ENCODE measurements at places on chromosomes 13 and 19.

GRCh38 chr13:51626749-51627148, 42.5 kb downstream of the WDFY2 start:
- no peak for DNase-seq

GRCh38 chr19:18589380-18590272, 1.0 kb downstream of the REX1BD start:
- peak; percentile 24 for DNase-seq

DNA sequence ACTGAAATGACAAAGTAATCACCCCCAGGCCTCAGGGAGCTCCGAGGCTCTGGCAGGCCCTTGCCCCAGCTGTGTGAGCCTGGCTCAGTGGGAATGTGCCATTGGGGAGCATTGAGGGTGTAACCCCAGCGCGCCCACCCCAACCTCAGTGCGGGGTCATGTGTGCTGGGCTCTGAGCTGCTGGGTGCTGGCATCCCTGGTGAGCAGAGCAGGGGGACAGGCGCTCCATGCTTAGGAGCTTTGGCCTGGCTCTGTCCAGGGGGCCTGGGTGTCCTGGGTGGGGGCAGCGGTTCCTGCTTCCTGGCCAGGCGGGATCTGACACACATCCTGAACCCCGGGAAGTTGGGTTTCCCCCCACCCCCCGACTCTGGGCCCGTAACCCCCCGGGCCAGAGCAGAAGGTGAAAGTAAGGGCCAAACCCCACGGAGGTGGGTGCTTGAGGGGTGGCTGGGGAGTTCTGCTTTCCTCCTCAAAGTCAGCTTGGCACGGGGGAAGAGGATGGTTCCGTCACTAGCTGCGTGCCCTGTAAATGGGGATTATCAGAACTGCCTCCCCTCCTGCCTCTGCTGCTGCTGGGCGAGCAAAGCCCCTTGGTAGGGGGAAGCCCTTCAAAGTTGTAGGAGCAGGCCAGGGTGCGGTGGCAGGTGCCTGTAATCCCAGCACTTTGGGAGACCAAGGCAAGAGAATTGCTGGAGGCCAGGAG, 1.7 kb downstream of the LRP3 start:
- no peak for DNase-seq

DNA sequence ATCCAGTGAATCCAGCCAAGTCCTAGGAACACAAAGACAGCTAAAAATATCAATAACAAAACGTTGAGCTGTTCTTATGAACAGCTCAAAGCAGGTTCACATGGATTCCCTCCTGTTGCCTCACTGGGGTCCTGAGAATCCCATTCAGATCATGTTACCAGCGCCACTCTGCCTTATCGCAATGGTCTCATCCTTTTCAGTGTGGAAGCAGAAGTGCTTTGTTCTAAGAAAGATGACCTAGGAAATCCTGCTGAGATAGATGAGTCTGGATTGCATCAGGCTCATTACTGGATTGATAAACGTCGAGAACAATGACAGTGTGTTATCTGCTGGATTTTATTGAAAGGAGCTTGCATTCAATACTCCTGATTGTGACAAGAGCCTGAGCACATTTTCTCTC, 87.0 kb downstream of the SLAIN1 start:
- no peak for DNase-seq

GRCh38 chr19:33502521-33502920, 19.1 kb downstream of the PEPD start:
- DNase-seq, result no peak

- no peak for DNase-seq
Observed at GRCh38 chr19:3248728-3249326, 24.4 kb downstream of the CELF5 start.

GRCh38 chr19:18629166-18630088, 7.4 kb upstream of the KLHL26 start:
- DNase-seq, result no peak

DNA sequence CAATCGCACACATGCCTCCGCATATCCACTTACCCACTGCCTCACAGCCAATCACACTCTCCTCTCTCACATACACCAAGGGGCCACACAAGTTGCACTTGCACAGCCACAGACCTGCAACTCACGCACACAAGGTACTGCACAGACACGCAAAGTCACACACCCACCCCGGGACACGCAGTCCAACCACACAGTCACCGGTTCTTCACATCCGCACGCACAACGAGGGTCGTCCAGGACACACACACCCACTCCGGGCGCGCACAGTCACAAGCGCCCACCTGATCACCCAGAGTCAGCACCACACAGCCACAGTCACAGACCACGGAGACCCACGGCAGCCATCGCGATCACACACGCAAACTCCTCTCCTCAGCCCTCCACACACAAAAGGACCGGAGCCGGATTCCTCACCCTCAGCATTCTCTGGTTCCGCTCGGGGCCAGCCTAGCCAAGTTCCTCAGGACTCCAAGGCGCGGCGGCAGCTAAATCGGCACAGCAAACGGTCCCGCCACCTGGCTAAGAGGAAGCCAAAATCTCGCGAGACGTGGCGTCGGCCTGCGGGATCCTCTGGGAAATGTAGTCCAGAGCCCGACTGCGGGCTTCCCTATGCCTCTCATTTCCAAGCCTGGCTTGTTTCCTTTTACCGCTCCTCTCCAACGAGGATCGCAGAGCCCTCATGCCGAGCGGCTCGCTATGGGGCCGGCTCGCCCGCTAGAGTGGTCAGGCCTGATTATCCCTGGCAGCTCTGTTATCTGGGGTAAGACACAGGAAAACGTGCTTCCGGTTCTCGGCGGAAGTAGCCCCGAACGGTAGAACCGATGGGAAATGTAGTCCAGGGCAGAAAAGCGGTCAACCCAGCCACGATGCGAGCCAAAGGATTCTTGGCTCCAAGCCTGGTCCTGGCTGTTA, at the start of gene ZNF850:
TSS of gene ZNF850 (minus strand) at position 497 of the 912 bp plus-strand sequence. CDS start 10,201 bp downstream, outside the sequence.
- DNase-seq, result peak; percentile 89

GRCh38 chr19:32206065-32206464, 139.3 kb upstream of the ZNF507 start:
- no peak for DNase-seq

- no peak for DNase-seq
Observed at GRCh38 chr19:15022752-15023151, 26.5 kb upstream of the CASP14 start.

DNA sequence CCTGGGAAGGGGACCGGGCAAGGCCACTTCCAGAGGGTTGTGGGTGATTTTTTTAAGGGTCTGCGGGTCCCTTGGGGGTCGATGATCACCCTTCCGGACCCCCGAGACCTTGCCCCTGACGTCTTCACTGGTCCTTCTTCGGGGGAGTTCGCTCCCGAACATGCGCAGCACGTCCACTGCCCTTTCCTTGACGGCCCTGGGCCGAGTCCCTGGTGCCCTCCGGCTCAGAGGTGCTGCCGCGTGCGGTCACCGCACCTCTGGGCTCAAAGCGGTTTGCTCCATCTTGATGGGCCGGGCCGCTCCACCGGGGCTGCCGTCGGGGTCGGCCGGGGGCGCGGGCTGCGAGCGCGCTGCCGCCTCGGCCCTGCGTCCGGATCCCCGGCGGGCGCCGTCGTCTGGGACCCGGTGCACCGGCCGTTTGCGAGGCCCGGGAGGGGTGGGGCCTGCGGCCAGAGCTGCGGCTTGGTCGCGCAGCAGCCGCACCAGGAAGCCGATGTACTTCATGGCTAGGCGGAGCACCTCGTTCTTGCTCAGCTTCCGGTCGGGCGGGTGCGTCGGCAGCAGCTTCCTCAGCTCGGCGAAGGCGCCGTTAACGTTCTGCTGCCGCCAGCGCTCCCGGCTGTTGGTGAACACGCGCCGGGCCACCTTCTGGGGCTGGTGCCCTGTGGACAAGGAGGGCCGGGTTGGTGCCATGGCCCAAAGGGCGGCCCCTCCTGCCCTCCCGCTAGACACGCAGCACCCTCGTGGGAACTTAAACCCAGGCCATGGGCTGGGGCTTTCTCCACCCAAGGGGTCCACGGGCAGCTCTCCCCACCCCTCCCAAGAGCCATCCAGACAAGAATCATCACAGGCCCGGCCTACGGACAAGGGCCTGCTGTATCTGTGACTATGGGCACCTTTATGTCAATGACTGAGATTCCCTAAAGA, 3.3 kb downstream of the LYL1 start:
- peak; percentile 56 for DNase-seq

- DNase-seq, result no peak
Observed at GRCh38 chr19:33864311-33864850, 67.7 kb downstream of the KCTD15 start.

DNA sequence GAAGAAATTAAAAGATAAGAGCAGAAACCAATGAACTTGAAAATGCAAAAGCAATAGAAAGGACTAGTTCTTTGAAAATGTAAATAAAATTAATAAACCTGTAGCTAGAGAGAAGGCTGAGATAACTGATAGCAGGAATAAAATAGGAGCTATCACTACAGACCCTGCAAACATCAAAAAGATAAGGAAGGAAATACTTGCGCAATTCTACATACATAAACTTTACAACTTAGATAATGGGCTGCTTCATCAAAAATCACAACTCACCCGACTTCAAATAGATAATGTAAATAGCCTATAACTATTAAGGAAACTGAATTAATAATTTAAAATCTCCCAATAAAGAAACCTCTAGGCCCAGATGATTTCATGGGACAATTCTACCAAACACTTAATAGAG, 3.5 kb upstream of the ATP4B start:
- no peak for DNase-seq
